Ovary (tissue), 10 donors: ENCODE measurements at places on chromosomes 1 and 21. TPM values are rescaled to one million over a fixed set of nuclear protein-coding genes. Genes with fewer than 3 reads are reported as not detected.

- no peak overlapping the region for H3K4me3 ChIP-seq
- no peaks in the 10 kb centered on the region for H3K4me1 ChIP-seq
- no peaks in the 10 kb centered on the region for H3K27me3 ChIP-seq
- H3K36me3 ChIP-seq = no peaks in the 10 kb centered on the region
Measured at GRCh38 chr1:51600529-51600928, 16.4 kb upstream of the OSBPL9 start.

GRCh38 chr1:63902844-63903589 lies 129.2 kb downstream of the ROR1 start:
- H3K36me3 ChIP-seq = no peaks in the 10 kb centered on the region
- no peaks in the 10 kb centered on the region for H3K27me3 ChIP-seq
- peak; percentile 39 for DNase-seq

DNA sequence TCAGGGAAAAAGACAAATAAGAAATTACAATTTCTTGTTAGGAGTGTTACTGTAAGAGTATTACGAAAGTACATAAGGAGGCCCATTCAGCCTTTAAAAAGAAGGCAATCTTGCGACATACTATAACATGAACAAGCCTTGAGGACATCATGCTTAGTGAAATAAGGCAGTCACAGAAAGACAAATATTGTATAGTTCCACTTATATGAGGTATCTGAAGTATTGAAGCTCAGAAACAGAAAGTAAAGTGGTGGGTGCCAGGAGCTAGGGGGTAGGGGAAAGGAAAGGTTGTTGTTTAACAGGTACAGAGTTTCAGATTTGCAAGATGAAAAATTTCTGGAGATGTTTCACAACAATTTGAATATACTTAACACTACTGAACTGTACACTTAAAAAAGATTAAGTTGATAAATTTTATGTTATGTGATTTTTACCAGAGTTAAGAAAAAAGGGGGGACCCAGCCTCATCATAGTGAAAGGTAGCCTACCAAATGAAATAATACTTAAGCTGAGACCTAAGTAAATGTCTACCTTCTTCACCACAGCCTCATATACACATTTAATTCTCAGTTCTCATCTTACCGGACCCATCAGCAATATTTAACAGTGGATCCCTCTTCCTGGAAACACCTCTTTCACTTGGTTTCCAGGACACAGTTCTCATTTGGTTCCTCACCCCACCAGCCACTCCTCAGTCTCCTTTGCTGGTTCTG lies 19.5 kb downstream of the USP24 start:
- H3K4me3 ChIP-seq = no peak overlapping the region
- DNase-seq = no peak
- H3K4me1 ChIP-seq = peaks cover 8% of the 10 kb centered on the region

GRCh38 chr1:33258788-33259274 lies 2.5 kb downstream of the ZNF362 start:
- H3K27ac ChIP-seq = no peak overlapping the region
- H3K4me1 ChIP-seq = peaks cover 21% of the 10 kb centered on the region
- no peak overlapping the region for H3K4me3 ChIP-seq
- DNase-seq = no peak
- no peaks in the 10 kb centered on the region for H3K36me3 ChIP-seq

DNA sequence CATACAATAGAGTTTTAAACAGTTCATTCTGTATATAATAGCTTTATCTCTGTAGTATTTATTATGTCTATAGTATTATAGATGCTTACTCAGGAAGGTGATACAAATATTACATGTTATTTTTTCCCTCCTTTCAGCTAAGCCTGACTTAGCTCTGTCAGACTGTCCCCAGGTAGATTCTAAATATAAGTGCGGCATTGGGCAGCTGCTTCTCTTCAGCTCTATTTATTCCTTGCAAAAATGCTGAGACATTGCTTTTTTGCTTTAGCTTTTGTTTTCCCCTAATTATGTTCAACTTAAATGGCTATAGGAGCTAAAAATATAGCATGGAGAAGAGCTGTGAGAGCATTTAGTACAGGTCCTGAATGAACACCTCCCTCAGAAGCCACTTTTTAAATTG lies 203.2 kb upstream of the BEND5 start:
- no peaks in the 10 kb centered on the region for H3K27me3 ChIP-seq
- no peak overlapping the region for H3K4me3 ChIP-seq
- no peak for DNase-seq
- no peak overlapping the region for H3K27ac ChIP-seq

GRCh38 chr1:116404699-116405098 lies 31.7 kb downstream of the ATP1A1 start:
- H3K36me3 ChIP-seq = no peaks in the 10 kb centered on the region
- no peak overlapping the region for H3K4me3 ChIP-seq
- DNase-seq = no peak
- no peak overlapping the region for H3K27ac ChIP-seq
- no peaks in the 10 kb centered on the region for H3K27me3 ChIP-seq

- H3K4me1 ChIP-seq = no peaks in the 10 kb centered on the region
- no peak overlapping the region for H3K27ac ChIP-seq
- no peak overlapping the region for H3K4me3 ChIP-seq
- no peak for DNase-seq
Measured at GRCh38 chr1:175630076-175630475, 113.3 kb downstream of the TNR start.

The BEST4 gene
- total RNA-seq = 1.3 TPM

The IFT25 gene
- 26.8 TPM for total RNA-seq
